ENCODE measurements at places on chromosomes 12 and 14. TPM values are rescaled to one million over a fixed set of nuclear protein-coding genes. Genes with fewer than 3 reads are reported as not detected.

DNA sequence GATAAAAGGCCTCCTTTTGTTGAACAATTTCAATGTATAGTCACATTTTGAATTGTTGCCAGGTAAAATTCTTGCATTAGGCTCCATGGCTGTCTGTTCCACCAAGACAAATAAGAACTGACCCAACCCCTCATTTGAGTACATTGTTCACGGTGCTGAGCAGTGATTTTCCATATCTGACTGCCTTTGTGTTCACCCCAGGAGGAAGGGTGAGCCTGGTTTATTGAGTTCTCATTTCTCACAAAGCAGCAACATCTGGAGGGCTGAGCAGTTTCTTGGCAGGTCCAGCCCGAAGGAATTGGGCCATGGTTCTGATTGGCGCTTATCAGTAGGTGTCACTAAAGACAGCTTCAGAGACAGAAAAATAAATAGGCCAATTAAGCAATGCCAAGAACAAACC lies 149.1 kb downstream of the BMP4 start:
- DNase-seq = no peak
- no peaks in the 10 kb centered on the region for H3K4me1 ChIP-seq
- H3K27ac ChIP-seq = no peak overlapping the region
- no peaks in the 10 kb centered on the region for H3K36me3 ChIP-seq
- H3K4me3 ChIP-seq = no peak overlapping the region

DNA sequence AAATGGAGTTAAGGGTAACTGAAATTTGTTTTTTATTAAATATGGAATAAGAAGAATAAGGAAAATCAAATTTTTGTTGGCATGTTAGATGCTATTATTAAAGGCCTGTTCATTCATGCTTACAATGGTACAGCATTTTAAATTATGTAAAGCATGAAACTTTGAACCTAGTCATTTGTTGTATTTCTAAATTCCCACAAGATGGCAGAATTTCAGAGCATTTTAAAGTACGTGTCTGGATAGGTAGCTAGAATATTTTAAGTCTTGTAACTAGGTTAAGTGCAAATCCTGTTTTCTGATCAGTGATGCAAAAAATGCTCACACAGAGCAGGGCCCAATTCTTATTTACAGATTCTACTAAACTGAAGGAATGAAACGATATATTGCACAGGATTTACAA lies 585.6 kb upstream of the MIS18BP1 start:
- no peaks in the 10 kb centered on the region for H3K4me1 ChIP-seq
- no peak overlapping the region for H3K4me3 ChIP-seq
- H3K36me3 ChIP-seq = peaks cover 3% of the 10 kb centered on the region
- no peaks in the 10 kb centered on the region for H3K27me3 ChIP-seq
- no peak overlapping the region for H3K27ac ChIP-seq

- no peak for DNase-seq
- no peak overlapping the region for H3K27ac ChIP-seq
- H3K4me1 ChIP-seq = 0 out of 2 replicates have a peak, but pooled peaks cover 5% of the 10 kb centered on the region
- H3K4me3 ChIP-seq = no peak overlapping the region
- peaks cover 10% of the 10 kb centered on the region for H3K36me3 ChIP-seq
Observed at GRCh38 chr12:19886065-19886464, 446.8 kb downstream of the AEBP2 start.

DNA sequence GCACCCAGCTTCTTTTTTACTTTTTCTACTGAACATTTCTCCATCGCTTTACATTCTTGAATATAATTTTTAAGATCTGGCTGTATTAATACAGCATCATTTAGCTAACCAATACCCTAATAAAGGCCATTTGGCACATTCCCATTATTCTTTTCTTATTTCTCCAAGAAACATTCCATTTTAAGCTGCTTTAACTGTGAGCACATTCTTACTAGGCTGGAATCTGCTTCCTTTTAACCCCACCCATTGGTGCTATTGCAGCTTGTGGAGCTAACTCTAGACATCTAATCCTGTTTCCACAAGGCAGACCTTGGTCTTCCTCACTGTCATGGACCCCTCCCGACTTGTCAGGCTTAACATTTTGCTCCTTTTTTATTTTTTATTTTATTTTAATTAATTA lies 15.2 kb downstream of the CALM1 start:
- H3K27ac ChIP-seq = no peak overlapping the region
- no peak for DNase-seq
- H3K27me3 ChIP-seq = no peaks in the 10 kb centered on the region
- no peak overlapping the region for H3K4me3 ChIP-seq
- H3K36me3 ChIP-seq = no peaks in the 10 kb centered on the region

- no peak for DNase-seq
- H3K27ac ChIP-seq = no peak overlapping the region
- H3K4me1 ChIP-seq = no peaks in the 10 kb centered on the region
- H3K4me3 ChIP-seq = no peak overlapping the region
- H3K36me3 ChIP-seq = peaks cover 12% of the 10 kb centered on the region
Observed at GRCh38 chr12:102379346-102380162, 100.8 kb downstream of the IGF1 start.

DNA sequence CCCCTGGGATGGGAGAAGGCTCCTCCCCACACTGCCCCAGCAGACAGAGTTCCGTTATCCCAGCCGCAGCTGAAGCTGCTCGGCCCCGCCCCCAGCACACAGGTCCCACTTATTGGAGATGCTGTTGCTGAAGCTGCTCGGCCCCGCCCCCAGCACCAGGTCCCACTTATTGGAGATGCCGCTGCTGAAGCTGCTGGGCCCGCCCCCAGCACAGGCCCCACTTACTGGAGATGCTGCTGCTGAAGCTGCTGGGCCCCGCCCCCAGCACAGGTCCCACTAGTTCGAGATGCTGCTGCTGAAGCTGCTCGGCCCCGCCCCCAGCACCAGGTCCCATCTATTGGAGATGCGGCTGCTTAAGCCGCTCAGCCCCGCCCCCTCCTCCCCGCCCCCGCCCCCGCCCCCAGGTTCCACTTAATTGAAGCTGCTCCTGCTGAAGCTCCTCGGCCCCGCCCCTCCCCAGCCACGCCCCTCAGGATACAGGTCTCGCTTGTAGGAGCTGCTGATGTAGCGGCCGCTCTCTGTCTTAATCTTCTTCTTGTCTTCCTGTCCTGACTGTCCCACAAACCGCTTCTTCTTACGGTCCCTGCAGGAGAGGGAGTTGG lies 12.0 kb downstream of the CFAP73 start:
- H3K4me1 ChIP-seq = peaks cover 28% of the 10 kb centered on the region
- peak; percentile 97 for DNase-seq
- peak overlapping the region; percentile 49 for H3K4me3 ChIP-seq
- peak overlapping the region; percentile 83 for H3K27ac ChIP-seq

- H3K4me1 ChIP-seq = peaks cover 7% of the 10 kb centered on the region
- peaks cover 12% of the 10 kb centered on the region for H3K36me3 ChIP-seq
- no peaks in the 10 kb centered on the region for H3K27me3 ChIP-seq
- peak; percentile 59 for DNase-seq
- no peak overlapping the region for H3K27ac ChIP-seq
Observed at GRCh38 chr12:109927622-109928021, 27.5 kb downstream of the TCHP start.

- H3K4me1 ChIP-seq = peaks cover 39% of the 10 kb centered on the region
- no peak overlapping the region for H3K27ac ChIP-seq
Observed at GRCh38 chr14:78346747-78347146, 176.6 kb downstream of the NRXN3 start.

DNA sequence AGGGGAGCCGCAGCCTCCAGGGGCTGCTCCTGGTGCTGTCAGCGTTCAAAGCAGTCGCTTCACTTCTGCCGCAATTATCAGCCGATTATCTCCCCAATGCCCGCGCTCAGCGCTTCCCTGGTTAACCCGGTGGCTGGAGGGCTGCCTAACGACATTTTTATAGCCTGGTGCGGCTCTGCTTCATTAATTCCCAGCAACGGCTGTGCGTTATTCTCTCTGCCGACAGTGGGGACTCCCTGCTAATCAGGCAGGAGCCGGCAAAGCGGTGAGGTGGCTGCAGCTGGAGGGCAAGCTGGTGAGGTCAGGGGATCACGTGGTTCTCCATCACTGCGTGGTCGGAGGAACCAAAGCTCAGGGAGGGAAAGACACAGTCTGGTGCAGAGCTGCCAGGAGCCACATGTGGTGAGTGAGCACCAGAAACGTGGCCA lies 62.9 kb downstream of the GLRX5 start:
- DNase-seq = peak; percentile 53
- H3K27ac ChIP-seq = peak overlapping the region; percentile 78
- peak overlapping the region; percentile 51 for H3K4me3 ChIP-seq
- peaks cover 9% of the 10 kb centered on the region for H3K4me1 ChIP-seq
- H3K36me3 ChIP-seq = no peaks in the 10 kb centered on the region

DNA sequence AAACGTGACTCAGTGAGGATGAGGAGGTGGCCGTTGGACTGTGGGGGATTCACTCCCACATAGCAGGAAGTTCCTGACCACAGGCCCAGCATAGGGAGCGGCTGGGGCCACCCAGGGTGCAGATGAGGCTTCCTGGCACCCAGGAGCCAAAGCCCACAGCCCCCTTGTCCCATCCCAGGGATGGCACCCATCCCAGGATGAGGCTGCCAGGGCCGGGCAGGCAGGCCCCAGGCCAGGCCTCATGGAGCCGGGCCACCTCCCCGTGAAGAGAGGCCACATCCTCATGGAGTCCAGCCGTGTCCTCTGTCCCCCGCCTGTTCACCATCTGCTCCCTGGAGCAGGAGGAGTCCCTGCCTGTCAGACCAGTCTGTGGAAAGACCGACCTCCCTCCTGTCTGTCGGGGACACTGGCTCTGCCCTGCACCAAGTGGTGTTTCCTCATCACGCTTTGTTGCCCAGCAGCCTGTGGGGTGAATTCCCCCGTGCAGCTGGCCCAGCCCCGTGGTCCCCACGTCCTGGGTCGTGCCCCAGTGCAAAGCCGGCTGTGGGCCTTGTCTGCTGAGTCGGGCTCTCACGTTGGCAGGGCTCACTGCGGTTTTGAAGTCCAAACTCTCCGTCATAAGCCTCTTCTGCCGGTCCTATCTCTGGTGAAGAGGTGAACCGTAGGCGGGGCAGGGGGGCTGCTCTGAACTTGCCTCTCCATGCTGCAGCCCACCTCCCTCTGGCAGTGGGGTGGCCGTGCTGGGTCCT lies 24.5 kb downstream of the MMP17 start:
- H3K4me1 ChIP-seq = peaks cover 10% of the 10 kb centered on the region
- H3K27ac ChIP-seq = no peak overlapping the region
- DNase-seq = no peak
- H3K27me3 ChIP-seq = peaks cover 7% of the 10 kb centered on the region
- peaks cover under 1% of the 10 kb centered on the region for H3K36me3 ChIP-seq

- H3K4me3 ChIP-seq = no peak overlapping the region
- H3K36me3 ChIP-seq = peaks cover 14% of the 10 kb centered on the region
- peaks cover 18% of the 10 kb centered on the region for H3K4me1 ChIP-seq
- no peak overlapping the region for H3K27ac ChIP-seq
- no peaks in the 10 kb centered on the region for H3K27me3 ChIP-seq
Observed at GRCh38 chr14:96272777-96273473, 16.9 kb downstream of the BDKRB1 start.

DNA sequence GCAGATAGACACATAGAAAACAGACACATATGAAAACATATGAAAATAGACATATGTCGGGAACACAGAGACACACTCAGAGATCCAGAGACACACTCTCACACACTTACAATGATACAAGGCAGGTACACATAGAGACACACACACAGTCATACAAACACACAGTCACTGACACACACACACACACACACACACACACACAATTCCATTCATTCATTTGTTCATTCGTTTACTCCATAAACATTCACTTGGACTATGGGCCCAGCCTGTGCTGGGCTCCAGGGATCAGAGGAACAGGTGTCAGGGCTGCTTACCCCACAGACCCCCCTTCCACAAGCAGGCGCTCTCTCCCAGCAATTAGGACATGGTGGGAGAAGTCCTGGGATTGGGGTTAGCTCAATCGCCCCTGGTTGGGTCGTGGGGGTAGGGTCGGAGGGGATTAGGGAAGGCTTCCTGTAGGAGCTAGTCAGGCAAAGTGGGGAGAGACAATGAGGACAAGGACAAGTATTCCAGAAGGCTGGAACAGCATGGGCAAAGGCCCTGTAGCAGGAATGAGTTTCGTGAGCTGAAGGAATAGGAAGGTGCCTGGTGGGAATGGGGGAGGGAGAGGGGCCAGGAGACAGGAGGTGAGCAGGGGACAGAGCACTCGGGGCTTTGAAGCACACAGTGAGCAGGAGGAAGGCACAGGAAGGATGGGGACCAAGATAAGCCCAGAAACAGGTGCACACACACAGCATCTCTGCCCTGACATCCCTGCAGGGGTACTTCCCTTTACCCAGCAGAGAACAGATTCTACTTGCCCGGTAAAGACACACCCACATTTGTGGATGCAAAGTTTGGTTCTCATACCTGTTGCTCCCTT lies 6.5 kb downstream of the RASAL1 start:
- H3K27ac ChIP-seq = no peak overlapping the region
- peaks cover 2% of the 10 kb centered on the region for H3K27me3 ChIP-seq
- no peak overlapping the region for H3K4me3 ChIP-seq
- peaks cover 6% of the 10 kb centered on the region for H3K36me3 ChIP-seq

DNA sequence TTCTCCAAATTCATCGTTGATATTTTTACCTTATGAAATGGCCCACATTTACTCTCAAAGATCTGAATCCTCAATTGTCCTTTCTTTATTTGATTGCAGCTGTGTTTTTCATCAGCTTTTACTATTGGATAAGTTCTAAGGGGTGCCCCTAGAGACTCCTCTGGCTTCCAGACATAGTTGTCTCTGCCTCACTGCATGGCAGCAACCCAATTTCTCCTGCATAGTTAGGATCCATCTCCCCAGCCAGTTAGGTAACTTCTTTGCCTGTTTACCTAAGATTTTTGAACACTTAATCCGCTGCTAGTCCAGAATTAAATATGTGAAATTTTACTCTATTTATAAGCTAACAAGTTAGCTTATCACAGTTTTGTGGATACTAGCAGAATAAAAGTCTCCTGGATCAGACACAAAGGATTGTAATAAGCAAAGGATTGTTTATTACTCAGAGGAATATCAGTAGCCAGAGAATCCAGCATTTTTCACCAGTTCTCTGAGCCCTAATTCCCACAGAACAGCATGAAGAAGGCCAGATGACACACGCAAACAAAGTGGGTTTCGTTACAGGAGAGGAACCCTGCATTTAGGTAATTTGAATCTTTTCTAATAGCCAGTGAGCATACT lies 101.1 kb downstream of the BBS10 start:
- no peaks in the 10 kb centered on the region for H3K27me3 ChIP-seq
- H3K4me1 ChIP-seq = peaks cover 18% of the 10 kb centered on the region
- H3K4me3 ChIP-seq = no peak overlapping the region
- no peaks in the 10 kb centered on the region for H3K36me3 ChIP-seq

GRCh38 chr12:72295744-72296143 lies 23.6 kb downstream of the TRHDE start:
- DNase-seq = no peak
- H3K36me3 ChIP-seq = no peaks in the 10 kb centered on the region
- H3K27ac ChIP-seq = no peak overlapping the region

DNA sequence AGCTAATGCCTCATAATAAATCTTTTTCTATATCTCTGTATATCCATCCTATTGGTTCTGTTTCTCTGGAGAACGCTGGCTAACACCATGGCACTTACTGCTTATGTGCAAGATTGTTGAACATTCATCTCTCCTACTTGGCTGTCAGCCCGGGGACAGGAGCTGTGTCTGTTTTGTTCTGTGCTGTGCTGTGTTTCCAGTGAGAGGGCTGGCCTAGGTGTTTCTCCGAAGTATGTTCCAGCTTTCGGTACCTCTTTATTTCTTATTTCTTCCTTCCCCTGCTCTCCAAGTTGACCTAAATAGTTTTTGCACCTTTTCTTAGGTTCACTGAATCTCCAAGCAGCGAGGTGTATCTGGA lies 18.8 kb upstream of the NR4A1 start:
- DNase-seq = no peak
- H3K4me1 ChIP-seq = peaks cover 29% of the 10 kb centered on the region
- H3K27me3 ChIP-seq = peaks cover 46% of the 10 kb centered on the region

Gene RFLNA
- total RNA-seq = 11.3 TPM

Gene PZP
- 0.18 TPM for total RNA-seq

Gene EP400
- total RNA-seq = 76.7 TPM

Gene CNTN1
- 16.9 TPM for total RNA-seq

Gene SMARCD1
- total RNA-seq = 150 TPM

Gene PRICKLE1
- total RNA-seq = 11.7 TPM

Gene PRPH
- total RNA-seq = 1.7 TPM

Data from WTC11 (cell line).